8988T (cell line): ENCODE measurements at places on chromosomes 2 and 18.

DNA sequence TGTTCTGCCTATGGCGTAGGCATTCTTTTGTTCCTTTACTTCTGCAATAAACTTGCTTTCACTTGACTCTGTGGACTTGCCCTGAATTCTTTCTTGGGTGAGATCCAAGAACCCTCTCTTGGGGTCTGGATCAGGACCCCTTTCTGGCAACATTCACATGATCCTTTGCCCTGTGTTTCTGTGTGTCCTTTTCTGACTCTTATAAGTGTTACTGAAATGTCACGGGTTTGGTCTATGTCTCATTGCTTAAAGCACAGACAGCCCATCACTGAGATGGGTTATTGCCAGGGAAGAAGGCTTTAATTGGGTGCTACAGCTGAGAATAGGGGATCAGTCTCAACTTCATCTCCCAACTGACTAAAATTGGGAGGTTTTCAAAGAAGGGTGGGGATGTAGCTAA is 110.9 kb upstream of the XPO1 start:
- no peak for DNase-seq

- no peak for DNase-seq
Observed at GRCh38 chr2:239269916-239270315, 130.9 kb downstream of the HDAC4 start.

- DNase-seq = no peak
Observed at GRCh38 chr2:158984604-158985135, 16.2 kb downstream of the TANC1 start.

GRCh38 chr2:163345795-163346573 is 389.8 kb downstream of the FIGN start:
- DNase-seq = peak; percentile 30

GRCh38 chr2:54981385-54981784 is 68.9 kb downstream of the RTN4 start:
- no peak for DNase-seq

DNA sequence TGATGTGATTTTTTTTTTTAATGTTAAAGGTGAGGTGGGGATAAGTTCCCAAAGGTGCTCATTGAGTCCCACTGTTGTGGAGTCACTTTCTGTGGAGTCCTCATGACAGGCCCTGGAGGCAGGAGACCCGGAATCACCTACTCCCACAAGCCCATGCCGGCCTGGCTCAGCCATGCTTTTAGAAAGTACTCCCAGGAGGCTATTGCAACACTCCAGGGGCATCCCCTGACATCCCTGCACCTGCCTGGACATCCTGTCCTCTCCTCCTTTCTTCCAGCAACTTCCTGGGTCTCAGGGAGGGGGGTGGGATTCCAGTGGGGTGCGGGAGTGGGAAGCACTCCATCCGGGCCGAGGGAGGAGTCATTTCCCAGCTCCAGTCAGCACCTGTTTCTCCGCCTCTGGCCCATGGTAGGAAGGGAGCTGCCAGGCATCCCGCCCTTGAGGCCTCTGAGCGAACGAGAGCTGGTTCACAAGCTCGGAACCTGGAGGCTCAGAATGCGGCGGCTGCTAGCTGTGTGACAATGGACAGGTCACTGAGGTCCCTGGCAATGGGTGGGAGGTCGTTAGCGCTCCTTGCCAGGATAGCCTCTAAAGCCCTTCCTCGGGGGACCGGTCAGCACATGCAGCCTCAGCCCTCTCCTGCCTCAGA is 163.9 kb upstream of the ID2 start:
- no peak for DNase-seq

DNA sequence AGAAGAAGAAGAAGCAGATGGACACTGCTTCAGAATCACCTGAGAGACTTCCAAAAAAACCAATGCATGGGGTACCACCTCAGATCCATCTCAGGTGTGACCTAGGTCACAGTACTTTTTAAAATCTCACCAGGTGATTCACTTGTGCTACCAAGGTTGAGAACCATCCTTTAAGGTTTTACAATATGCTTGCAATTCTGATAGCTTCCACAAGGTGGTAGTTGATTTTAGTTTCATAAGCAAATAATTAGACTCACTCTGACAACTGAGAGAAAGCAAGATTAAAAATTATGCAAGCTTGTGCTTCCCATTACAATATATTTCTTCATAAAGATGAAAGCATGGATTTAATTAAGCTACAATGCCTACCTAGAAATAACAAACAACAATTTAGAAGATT is 355.1 kb downstream of the EN1 start:
- DNase-seq = no peak

DNA sequence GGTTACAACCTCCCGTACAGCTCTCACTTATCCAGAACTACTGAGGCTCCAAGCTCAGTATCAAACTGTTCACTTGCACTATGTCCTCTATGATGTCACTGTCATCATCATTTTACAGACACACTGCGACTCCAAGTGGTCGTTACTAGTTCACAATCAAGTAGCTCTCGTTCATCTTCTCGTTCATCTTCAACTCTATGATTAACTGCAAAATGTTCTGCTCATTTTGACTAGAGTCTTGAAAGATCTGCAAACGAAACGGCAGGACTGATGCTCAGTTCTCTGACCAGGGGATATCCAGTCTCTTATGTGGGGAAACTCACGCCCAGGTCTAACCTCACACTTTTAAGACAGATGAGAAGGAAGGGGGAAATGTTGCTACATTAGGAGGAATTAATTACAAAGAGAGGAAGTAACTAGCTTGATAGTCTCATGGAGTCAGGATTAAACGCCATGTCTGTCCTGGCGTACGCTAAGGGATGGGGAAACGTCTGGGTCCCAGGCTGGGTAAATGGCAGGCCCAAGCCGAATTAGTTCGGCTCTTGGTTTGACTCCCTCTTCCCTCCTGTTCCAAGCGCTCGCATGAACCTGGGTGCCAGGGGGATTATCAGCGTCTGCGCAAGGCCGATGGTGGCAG is 794 bp upstream of the CHCHD5 start:
- DNase-seq = no peak

DNA sequence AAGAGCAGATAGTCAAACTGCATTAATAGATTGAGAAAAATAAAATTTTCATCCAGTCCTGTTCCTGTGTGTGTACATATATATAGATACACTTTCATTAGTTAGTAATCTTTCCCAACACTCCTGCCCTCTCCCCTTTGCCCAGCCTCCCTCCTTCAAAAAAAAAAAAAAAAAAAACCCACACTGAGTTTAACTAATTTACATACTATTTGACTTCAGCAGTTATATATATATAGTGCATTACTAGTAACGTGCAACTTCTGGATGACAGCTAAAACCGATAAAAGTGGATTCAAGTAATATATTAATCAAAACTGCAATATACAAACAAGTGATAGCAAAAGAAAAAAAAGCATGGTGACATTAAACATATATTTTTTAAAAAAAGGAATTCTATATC is 1.4 kb downstream of the FIGN start:
- DNase-seq = no peak

DNA sequence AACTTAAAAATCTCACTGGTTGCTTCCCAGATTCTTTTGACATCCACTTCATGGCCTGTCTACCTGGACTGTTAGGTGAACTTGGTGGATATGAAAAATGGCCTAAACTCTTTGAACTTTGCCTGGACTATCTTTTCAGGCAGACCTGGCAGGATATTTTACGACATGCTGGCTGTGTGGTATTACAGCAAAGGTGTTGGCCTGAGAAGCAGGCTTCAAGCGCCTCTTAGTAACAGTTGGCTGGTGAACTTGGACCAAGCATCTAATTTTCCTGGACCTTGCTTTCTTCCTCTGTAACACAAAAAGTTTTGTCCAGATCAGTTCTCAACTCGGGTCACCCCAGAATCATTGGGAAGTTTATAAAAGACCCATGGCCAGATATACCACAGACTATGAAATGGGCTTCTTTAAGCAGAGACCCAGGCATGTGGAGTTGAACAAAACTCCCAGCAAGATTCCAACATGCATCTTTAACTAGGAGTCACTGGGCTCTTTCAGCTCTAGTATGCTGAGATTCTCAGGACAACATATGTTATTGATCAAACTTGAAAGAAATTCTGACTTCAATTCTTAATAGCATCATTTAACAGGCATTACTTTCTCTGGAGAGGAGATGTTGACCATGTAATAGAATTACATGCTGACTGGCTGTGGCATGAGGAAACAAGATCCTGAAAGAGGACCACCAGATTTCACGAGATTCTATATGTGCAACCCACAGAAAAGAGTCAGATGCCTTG is 4.4 kb downstream of the LYPD1 start:
- no peak for DNase-seq

GRCh38 chr2:182951948-182952663 is 85.7 kb upstream of the FRZB start:
- no peak for DNase-seq

GRCh38 chr18:8951491-8951890 is 151.0 kb upstream of the NDUFV2 start:
- DNase-seq = no peak

DNA sequence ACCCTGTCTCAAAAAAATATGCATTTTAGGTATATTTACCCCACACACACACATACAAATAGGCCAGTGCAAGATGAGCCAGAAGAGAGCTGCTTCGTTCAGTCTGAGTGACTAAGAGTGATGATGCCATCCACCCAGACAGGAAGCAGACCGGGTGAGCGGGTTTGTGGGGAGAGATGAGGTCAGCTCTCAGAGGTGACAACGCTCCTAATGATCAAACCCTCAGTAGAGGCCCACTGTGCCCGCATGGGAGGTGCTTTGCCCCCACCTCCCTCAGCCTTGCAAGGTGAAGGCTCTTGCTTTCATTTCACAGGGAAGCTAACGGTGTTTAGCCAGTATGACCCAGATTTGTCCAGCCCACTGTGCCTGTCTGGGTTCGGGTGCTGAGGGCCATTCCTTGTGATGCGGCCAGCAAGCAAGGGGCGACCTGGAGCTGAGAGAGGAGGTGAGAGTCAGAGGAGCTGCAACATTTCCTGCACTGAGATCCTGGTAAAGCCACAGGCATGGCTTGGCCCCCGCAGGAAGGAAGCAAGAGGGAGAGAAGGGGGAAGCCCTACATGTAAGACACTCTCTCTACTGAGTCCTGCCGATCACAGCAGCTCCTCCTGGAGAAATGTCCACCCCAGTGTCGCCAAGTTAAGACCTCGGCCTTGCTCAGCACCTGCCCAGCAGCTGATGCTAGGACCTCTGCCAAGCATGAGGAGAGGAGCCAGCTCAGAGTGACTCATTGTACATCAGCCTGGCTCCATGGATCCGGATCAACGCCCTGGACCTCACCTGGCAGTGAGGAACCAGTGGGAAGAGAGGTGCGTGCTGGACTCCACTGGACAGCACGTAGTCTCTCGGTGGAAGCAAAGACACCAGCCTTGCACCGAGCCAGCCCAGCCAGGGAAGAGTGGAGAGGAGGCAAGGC is 37.0 kb downstream of the NIFK start:
- peak; percentile 48 for DNase-seq

GRCh38 chr2:134250840-134251461 is 2.9 kb upstream of the MGAT5 start:
- DNase-seq = no peak

- DNase-seq = no peak
Observed at GRCh38 chr2:170013802-170014551, 164.0 kb upstream of the MYO3B start.

- DNase-seq = no peak
Observed at GRCh38 chr18:4851301-4851976, 345.6 kb downstream of the AKAIN1 start.

DNA sequence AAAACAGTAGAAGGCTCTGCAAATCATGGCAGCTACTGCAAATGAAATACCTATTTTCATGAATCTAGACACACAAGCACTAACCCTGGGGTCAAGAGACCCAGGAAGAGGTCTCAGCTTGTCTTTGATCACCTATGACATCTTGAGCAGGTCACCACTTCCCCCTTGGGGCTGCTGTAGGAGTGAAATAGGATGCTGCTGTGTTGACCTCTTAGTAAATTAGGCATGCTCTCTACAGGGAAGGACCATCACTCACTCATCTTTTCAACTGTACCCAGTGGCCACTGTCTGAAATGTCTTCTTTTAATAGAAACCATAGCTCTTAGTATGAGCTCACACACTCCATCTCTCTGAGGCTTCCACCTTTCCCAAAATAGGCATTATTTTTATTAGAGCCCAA is 83.8 kb downstream of the NCK2 start:
- DNase-seq = no peak

- no peak for DNase-seq
Observed at GRCh38 chr18:37378336-37379010, 187.1 kb downstream of the CELF4 start.

GRCh38 chr2:112626604-112627059 is 19.1 kb upstream of the SLC20A1 start:
- no peak for DNase-seq

- DNase-seq = no peak
Observed at GRCh38 chr18:77248873-77249568, 627 bp upstream of the GALR1 start.

DNA sequence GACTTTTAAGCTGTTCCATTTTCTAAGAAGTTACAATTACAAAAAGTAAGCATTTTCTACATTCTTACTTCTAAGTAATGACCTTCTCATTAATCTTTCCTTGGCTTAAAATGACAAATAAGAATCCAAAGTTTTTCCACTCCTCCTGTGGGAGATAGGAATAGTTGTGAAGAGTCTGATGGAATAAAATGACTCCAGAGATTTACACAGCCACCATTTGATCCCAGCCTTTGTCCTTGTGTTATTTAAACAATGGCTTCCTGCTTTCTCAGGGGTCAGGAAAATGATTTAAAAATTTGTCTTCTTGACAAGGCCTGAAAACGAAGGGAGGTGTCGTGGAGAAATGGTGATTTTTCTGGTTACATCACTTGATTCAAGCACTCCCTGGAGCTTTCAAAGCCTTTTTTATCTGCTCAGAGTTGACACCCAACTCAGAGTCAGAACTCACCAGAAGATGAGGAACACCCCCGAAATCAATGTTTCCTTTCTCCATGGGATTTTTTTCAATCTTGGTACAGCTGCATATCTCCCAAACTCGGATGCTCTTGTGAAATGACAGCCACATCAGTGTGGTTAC is 106.5 kb downstream of the GALNT3 start:
- no peak for DNase-seq

- DNase-seq = no peak
Observed at GRCh38 chr2:103419506-103419905, 657.7 kb downstream of the TMEM182 start.

DNA sequence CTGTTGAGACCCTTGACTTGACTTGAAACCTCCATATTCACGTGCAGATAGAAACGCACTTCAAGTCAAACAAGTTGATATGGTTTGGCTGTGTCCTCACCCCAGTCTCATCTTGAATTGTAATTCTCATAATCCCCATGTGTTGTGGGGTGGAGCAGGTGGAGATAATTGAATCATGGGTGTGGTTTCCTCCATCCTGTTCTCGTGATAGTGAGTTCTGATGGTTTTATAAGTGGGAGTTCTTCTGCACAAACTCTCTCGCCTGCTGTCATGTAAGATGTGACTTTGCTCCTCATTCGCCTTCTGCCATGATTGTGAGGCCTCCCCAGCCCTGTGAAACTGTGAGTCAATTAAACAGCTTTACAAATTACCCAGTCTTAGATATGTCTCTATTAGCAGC is 21.4 kb downstream of the SLC3A1 start:
- DNase-seq = no peak
